Ascending aorta (tissue), 2 donors: ENCODE measurements at places on chromosomes 1 and 21. TPM values are rescaled to one million over a fixed set of nuclear protein-coding genes. Genes with fewer than 3 reads are reported as not detected.

GRCh38 chr1:51329443-51330325 lies 678 bp downstream of the TTC39A start:
- H3K4me1 ChIP-seq = peaks cover 12% of the 10 kb centered on the region
- no peaks in the 10 kb centered on the region for H3K27me3 ChIP-seq
- H3K36me3 ChIP-seq = no peaks in the 10 kb centered on the region
- no peak overlapping the region for H3K27ac ChIP-seq
- H3K4me3 ChIP-seq = peak overlapping the region; percentile 80

GRCh38 chr1:190001187-190001586 lies 476.5 kb downstream of the BRINP3 start:
- H3K36me3 ChIP-seq = no peaks in the 10 kb centered on the region
- DNase-seq = no peak
- no peaks in the 10 kb centered on the region for H3K4me1 ChIP-seq
- no peak overlapping the region for H3K27ac ChIP-seq
- no peaks in the 10 kb centered on the region for H3K27me3 ChIP-seq
- H3K4me3 ChIP-seq = no peak overlapping the region

DNA sequence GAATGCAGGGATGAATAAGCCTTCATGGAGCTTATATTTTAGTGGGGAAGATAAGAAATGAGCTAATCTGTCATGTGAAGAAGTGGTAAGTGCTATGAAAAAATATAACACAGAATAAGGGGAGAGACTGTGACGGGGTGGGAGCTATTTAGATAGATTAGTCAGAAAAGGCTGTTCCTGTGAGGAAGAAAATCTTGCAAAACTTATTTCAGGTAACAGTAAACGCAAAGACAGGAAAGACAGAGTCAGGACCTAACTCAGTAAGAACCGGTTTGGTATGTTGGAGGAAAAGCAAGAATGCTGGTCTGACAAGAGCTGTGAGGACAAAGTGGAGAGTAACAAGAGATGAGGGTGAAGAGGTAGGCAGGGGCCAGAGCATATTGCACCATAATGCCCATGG lies 22.0 kb downstream of the GNAI3 start:
- H3K27ac ChIP-seq = peak overlapping the region; percentile 0
- no peaks in the 10 kb centered on the region for H3K27me3 ChIP-seq
- no peak for DNase-seq
- H3K4me3 ChIP-seq = no peak overlapping the region
- H3K4me1 ChIP-seq = peaks cover 19% of the 10 kb centered on the region

GRCh38 chr1:217562229-217562878 lies 68.5 kb downstream of the GPATCH2 start:
- DNase-seq = no peak
- no peak overlapping the region for H3K27ac ChIP-seq
- no peaks in the 10 kb centered on the region for H3K27me3 ChIP-seq

- peaks cover 5% of the 10 kb centered on the region for H3K4me1 ChIP-seq
- no peak overlapping the region for H3K27ac ChIP-seq
- no peaks in the 10 kb centered on the region for H3K36me3 ChIP-seq
- H3K27me3 ChIP-seq = no peaks in the 10 kb centered on the region
- no peak for DNase-seq
- no peak overlapping the region for H3K4me3 ChIP-seq
Measured at GRCh38 chr1:27049100-27049499, 36.5 kb upstream of the TENT5B start.

DNA sequence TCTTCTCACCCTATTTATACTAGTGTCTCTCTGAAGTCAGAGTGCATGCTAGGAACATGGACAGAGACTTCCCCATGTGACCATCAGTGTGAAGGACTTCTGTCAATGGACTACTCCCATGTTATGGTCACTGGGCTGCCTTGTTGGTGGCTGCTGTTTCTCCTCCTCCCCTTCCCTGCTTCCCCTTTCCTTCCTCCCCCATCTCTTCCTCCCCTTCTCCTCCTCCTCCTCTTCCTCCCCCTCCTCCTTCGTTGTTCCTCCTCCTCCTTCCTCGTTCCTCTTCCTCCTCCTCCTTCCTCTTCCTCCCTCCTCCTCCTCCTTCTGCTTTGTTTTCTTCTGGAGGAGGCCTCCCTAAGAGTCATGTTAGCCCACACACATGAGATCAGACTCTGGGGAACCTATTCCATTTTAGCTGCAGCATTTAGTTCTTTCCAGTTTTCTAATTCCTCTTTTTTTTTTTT lies 35.8 kb downstream of the IER5 start:
- no peaks in the 10 kb centered on the region for H3K27me3 ChIP-seq
- DNase-seq = no peak
- H3K4me3 ChIP-seq = no peak overlapping the region

- no peak overlapping the region for H3K4me3 ChIP-seq
- H3K4me1 ChIP-seq = no peaks in the 10 kb centered on the region
- H3K36me3 ChIP-seq = no peaks in the 10 kb centered on the region
- H3K27me3 ChIP-seq = no peaks in the 10 kb centered on the region
Measured at GRCh38 chr1:217747156-217747769, 116.1 kb downstream of the SPATA17 start.

- H3K27ac ChIP-seq = peak overlapping the region; percentile 79
- DNase-seq = no peak
- no peaks in the 10 kb centered on the region for H3K36me3 ChIP-seq
- peaks cover 35% of the 10 kb centered on the region for H3K4me1 ChIP-seq
- H3K27me3 ChIP-seq = no peaks in the 10 kb centered on the region
Measured at GRCh38 chr1:35539824-35540261, 17.4 kb downstream of the KIAA0319L start.

- H3K4me3 ChIP-seq = no peak overlapping the region
- DNase-seq = peak; percentile 80
- peaks cover 3% of the 10 kb centered on the region for H3K4me1 ChIP-seq
- H3K27ac ChIP-seq = peak overlapping the region; percentile 58
- H3K36me3 ChIP-seq = no peaks in the 10 kb centered on the region
Measured at GRCh38 chr1:12173631-12174121, 6.9 kb downstream of the TNFRSF1B start.

- H3K4me1 ChIP-seq = peaks cover 5% of the 10 kb centered on the region
- no peaks in the 10 kb centered on the region for H3K36me3 ChIP-seq
- peak overlapping the region; percentile 73 for H3K27ac ChIP-seq
- no peaks in the 10 kb centered on the region for H3K27me3 ChIP-seq
- peak overlapping the region; percentile 23 for H3K4me3 ChIP-seq
Measured at GRCh38 chr1:178344513-178345091, 152.2 kb downstream of the CLEC20A start.

GRCh38 chr1:13965770-13966398 lies 265.9 kb downstream of the PRDM2 start:
- H3K4me3 ChIP-seq = no peak overlapping the region
- no peaks in the 10 kb centered on the region for H3K4me1 ChIP-seq
- no peak overlapping the region for H3K27ac ChIP-seq
- no peak for DNase-seq

GRCh38 chr1:70509996-70510876 lies 99.2 kb downstream of the CTH start:
- H3K4me1 ChIP-seq = no peaks in the 10 kb centered on the region
- DNase-seq = no peak

- no peak for DNase-seq
- H3K27ac ChIP-seq = no peak overlapping the region
- H3K4me1 ChIP-seq = no peaks in the 10 kb centered on the region
- H3K36me3 ChIP-seq = no peaks in the 10 kb centered on the region
Measured at GRCh38 chr1:91672601-91673161, 172.0 kb downstream of the CDC7 start.

- no peaks in the 10 kb centered on the region for H3K27me3 ChIP-seq
- H3K36me3 ChIP-seq = no peaks in the 10 kb centered on the region
- no peak overlapping the region for H3K27ac ChIP-seq
- no peak overlapping the region for H3K4me3 ChIP-seq
Measured at GRCh38 chr1:77534456-77534855, 148.0 kb downstream of the ZZZ3 start.

DNA sequence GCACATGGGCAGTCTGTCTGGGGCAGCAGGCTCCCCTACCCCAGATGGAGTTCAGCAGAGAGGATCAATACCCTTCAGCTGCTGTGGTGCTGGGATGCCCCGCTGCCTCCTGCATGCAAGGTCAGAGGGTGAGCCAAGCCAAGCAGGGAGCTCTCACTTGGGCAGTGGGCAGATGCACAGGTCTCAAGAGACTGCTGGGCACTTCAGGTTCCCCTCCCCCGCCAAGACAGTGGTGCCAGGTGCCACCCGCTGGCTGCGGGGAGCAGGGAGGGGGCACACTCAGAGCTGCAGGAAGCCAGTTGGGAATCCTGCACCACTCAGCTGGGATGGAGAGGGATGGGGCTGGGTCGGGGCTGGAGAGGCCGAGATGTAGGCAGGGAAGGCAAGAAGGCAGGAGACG lies 15.8 kb upstream of the EVA1B start:
- H3K4me3 ChIP-seq = no peak overlapping the region
- peaks cover 42% of the 10 kb centered on the region for H3K36me3 ChIP-seq
- peaks cover 4% of the 10 kb centered on the region for H3K4me1 ChIP-seq
- no peak for DNase-seq
- no peak overlapping the region for H3K27ac ChIP-seq

DNA sequence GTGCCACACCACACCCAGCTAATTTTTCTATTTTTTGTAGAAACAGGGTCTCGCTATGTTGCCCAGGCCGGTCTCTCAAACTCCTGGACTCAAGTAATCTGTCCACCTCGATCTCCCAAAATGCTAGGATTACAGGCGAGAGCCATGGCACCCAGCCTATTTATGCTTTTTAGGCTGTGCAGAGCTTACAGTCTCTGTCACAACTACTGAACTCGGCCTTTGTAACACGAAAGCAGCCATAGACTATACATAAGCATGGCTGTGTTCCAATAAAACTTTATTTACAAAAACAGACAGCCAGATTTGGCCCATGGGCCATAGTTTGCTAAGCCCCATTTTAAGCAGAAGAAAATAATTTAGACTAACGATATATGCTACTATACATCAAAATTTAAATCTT lies 54.4 kb downstream of the NID1 start:
- H3K4me1 ChIP-seq = no peaks in the 10 kb centered on the region
- peaks cover 16% of the 10 kb centered on the region for H3K36me3 ChIP-seq
- H3K4me3 ChIP-seq = no peak overlapping the region
- H3K27ac ChIP-seq = peak overlapping the region; percentile 29
- DNase-seq = peak; percentile 35

GRCh38 chr1:61388566-61388965 lies 306.2 kb downstream of the NFIA start:
- no peak overlapping the region for H3K4me3 ChIP-seq
- H3K4me1 ChIP-seq = no peaks in the 10 kb centered on the region
- no peak for DNase-seq
- H3K27me3 ChIP-seq = no peaks in the 10 kb centered on the region
- peaks cover 9% of the 10 kb centered on the region for H3K36me3 ChIP-seq
- no peak overlapping the region for H3K27ac ChIP-seq

Gene UBE4B
- total RNA-seq = 35.2 TPM

Gene S100B
- total RNA-seq = 0.53 TPM

Gene LIN28A
- total RNA-seq = not detected

Gene SEC22B
- total RNA-seq = 16.8 TPM

Gene SLC25A34
- total RNA-seq = 5.7 TPM

Gene IFI6
- 238 TPM for total RNA-seq

Gene E2F2
- total RNA-seq = not detected
